Stimulated activated CD8-positive, alpha-beta memory T cell treated with anti-CD3 and anti-CD28 coated beads, Interleukin-7, amount 100 ng/mL, for 1 hour (primary cell): ENCODE measurements at places on chromosomes 5 and 9.

GRCh38 chr9:106019039-106019680 lies 324.8 kb downstream of the TMEM38B start:
- no peak for DNase-seq

GRCh38 chr5:437281-437771 lies 5.7 kb upstream of the EXOC3 start:
- DNase-seq: no peak

DNA sequence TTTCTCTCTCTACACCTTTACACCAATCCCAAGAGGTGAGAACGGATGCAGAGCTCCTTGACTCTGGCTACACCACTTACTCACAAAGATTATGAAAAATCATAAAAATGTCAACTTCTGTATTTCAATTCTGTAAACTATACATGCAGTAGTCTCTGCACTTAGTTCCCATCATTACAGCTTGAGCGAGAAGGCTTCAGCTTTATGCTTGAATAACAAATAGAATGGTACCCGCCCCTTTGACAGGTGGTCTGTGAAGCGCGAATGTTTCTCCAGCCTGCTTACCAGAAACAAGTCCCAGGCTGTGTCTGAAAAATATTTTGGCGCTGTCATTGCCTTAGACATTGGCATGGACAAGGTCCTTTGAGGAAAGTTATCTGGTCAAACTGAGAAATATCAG lies 562.4 kb upstream of the CLINT1 start:
- no peak for DNase-seq

DNA sequence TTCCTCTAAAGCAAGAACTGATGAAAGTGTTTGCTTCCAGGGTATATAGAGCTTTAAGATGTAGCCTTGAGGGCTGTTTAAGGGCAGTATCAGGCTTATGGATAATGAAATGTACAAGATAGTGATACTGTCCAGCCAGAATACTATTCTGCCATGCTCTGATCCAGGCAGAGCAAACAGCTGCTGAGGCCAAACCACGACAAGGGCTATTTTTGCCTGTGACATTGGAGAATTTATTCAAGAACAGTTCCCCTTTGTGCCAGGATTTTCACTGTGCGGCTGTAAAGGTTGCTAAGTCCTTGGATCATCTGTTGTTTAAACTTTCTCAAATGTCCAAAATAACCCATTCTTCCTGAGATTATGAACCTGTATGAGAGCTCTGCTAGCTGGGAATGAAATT lies 70.4 kb downstream of the OTP start:
- DNase-seq: no peak

DNA sequence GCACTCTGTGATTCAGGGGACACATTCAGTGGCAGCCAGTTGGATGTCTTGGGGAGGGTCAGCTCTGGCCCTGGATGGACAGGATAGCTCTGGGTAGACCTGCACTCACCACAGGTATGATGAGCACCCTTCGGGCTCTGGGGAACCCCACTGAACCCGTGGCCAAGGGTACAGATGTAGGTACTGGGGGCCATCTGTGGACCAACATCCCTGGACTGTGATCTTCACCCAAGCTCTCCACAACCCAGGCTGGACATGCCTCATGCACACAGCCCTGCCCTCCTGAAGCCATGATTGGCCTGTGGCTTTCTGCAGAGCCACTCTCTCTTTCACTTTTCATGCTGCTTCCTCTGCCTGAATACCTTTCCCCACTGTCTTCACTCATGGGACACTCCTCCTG lies 15.6 kb upstream of the ACSL6 start:
- no peak for DNase-seq

- DNase-seq: no peak
These were observed 105.5 kb downstream of the SMIM23 start for GRCh38 chr5:171891150-171891549.

DNA sequence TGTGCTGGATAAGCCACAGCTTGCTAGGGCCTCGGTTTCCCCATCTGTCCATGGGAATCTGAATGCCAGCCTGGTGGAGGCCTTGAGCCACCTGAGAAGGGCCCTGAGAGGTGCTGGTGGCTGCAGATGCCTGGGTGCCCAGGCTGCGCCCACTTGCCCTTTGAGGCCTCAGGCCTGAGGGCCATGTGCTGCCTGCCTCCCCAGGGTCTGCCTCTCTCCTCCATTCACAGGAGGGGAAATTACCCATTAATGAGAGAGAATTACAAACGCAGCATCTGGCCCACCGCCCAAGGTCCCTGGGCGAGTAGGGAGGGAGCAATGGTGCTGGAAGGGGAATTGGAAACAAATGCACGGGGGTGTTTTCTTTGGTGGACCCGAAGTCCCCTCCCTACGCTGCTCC lies 59.6 kb downstream of the BARX1 start:
- no peak for DNase-seq

DNA sequence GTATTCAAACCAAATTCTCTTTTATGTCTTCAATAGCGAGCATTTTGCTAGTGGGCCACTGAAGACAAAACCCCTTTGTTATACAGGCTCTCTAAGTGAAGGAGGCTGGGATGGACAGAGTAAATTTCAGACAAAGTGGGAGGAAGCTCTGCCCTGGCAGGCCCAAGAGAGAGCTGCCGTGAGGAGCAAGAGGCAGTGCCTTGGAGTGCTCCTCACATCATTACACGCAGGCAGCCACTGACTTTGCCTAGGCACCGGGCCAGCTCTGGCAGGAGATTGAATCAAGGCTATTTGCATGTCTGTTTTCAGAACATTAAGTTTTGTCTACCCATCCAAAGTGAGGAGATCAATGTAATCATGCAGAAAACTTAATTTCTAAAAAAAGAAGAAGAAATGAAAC lies 167.7 kb downstream of the CCDC192 start:
- no peak for DNase-seq

DNA sequence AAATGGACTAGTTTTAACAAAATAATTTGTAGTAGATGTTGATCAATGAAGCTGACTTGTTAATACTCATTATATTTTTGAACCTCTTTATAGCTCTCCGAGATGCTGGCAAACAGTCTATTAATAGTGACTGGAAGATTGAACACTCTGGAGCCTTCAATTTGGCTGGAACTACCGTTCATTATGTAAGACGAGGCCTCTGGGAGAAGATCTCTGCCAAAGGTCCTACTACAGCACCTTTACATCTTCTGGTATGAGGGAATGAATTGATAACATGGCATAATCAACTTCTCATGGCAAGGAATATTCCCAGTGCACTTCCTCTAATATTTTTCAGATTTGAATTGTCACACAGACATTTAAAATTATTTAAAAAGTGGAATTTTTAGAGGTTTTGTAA lies 68.2 kb upstream of the MINAR2 start:
- DNase-seq: no peak

GRCh38 chr5:151846765-151847164 lies 75.0 kb downstream of the G3BP1 start:
- DNase-seq: no peak

DNA sequence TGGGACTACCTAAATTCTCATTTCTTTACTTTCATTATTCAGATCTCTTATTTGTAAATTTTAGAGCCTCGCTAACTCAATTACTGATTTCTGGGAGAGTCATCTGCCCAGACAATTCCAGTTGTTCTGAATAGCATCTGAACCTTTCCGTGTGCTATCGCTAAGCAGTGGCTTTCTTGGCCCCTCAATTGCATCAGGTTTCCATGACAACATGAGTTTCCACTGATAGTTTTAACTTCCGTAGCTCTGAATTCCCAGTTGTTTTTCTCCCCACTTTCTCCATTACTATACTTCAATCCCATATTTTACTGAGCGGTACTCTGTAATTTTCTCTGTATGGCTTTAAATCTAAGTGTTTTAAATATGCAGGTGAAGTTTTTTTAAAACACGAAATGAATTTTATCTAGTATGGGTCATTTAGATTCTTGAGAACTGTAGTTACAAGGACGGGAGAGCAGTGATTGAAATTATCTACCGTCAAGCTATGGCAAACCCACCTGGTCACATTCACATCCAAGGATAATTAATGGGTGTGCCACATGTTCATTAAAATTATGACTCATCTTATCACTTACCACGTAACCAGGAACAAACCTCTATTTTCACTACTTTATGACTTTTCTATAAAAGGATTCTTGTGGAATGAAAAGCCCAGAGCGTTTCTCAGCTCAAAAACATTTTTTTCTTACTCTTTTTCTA lies 223.5 kb upstream of the PCSK5 start:
- no peak for DNase-seq

DNA sequence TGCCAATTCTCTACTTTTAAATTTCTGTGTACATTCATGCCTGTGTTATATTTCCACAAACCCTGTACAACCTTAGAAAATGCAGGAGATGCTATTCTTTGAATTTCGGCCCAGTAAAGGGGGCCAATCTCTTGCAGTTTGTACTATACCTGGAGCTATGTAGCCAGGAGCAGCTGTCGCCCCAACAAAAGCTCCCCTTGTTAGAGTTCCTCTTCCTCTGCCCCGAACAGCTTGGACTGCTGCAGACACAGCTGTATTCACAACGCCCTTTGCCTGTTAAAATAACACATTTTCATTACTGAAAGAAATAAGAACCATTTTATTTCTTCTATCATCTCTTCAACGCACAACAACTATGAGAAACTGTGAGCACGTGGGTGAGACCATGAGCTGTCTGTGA lies 99.2 kb downstream of the GPR21 start:
- DNase-seq: no peak

- DNase-seq: no peak
These were observed 689 bp downstream of the AK3 start for GRCh38 chr9:4740388-4740637.

DNA sequence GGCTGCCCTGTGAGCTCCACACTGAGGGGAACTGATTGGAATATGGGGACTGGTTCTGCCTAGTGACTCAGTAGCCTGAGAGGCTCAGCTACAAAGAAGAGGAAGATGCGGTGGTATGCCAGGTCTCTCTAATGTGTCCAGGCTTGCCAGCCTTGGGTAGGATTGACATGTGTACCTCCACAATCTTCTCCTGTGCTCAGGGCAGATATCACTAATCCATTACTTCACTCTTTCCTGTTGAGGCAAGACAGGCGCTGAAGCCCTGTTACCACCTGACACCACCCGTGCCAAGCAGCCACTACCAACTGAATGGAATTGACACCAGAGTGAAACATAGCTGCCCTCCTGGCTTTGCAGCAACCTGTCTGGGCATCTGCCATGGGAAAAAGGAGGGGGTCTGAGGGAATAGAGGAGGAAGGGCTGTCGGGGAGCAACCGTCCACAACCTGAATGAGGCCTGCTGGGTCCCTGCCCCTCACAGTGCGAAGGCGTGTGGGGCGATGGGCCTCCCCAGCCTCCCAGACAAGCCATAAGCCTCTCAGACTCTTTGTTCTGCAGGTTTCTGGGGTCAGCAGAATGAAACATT lies 114.7 kb upstream of the CXCL14 start:
- no peak for DNase-seq

DNA sequence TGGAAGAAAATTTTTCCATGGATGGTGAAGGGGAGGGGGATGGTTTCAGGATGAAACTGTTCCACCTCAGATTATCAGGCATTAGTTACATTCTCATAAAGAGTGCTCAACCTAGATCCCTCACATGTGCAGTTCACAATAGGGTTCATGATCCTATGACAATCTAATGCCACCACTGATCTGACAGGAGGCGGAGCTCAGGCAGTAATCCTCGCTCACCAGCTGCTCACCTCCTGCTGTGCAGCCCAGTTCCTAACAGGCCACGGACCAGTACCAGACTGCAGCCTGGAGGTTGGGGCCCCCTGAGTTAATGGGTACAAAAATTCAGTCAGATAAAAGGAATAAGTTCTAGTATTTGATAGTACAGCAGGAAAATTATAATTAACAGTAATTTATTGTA lies 337.2 kb downstream of the NPR3 start:
- no peak for DNase-seq

DNA sequence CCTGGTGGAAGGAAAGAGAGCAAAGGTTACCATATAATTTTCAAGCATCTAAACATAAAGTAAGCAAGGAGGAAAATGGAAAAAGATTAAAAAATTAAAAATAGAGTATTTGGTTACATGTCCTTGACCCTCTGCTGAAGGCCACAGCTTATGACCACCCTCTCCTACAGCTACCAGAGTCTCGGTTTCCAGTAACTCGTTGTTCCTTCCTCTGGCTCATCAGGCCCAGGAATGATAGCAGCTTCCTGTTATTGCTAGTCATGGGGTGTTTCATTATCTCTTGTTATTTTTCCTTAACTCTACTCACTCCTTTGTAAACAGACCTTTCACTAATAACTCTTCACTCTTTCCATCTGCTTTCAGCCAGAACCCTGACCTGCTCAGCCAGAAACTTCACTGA lies 102.2 kb downstream of the YTHDC2 start:
- DNase-seq: no peak

DNA sequence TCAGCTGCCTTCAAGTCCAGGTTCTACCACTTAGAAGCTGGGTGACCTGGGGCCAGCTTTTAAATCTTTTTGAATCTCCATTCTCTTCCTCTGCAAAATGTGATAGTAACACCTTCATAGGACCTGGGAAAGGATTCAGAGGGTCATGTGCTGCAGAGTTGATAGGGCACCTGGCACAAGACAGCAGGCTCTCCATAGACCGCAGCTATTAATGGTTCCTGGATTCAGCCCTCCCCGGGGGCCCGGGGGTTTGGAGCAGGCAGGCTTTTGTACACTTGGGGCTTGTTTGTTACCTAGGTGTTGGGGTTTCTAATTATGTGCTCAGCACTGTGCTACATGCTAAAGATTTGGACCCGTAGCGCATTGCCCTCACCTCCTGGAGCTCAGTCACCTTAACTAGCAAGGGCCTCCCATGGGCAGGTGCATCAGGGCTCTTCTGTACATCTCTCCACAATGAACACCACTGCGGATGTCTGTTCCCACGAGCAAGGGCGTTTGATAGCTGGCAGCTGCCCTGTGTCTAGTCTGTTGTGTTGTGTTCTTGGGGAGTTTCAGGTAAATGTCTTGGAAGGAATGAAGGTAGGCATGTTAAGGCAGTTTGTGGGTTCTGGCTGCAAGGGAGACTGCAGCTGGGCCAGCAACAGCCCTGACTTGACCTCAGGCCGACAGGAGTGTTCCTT lies 12.1 kb downstream of the PRRC2B start:
- no peak for DNase-seq

GRCh38 chr5:133606835-133607234 lies 5.5 kb downstream of the FSTL4 start:
- DNase-seq: no peak

- no peak for DNase-seq
These were observed 44.1 kb upstream of the FSD1L start for GRCh38 chr9:105403552-105404248.

GRCh38 chr5:54215233-54215736 lies 95.1 kb downstream of the ARL15 start:
- DNase-seq: no peak

- no peak for DNase-seq
These were observed 27.9 kb downstream of the AGTPBP1 start for GRCh38 chr9:85713897-85714296.

DNA sequence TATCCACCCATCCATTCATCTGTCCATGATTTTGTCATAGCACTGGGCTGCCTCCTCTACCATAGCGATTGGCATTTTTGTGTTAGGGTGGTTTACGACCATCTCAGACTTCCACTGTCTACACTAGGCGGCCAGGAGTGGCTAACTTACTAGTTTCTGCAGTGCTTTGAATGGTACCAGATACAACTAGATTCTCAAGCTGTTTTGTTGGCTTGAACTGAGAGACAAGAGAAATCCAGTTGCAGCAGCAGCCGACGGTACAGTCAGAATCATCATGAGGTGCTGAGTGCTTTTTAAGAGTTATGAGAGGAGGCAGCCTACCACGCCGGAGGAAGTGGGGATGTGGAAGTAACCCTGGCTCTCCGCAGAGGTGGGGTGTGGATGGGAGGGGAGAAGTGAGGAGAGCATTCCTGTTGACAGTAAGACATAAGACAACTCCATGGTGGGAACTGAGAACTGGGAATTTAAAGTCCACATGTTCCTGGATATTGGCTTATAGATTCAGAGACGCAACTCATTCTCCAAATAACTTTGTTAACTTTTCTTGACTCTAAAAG lies 27.9 kb downstream of the COL5A1 start:
- no peak for DNase-seq

- no peak for DNase-seq
These were observed 38.9 kb upstream of the TIFAB start for GRCh38 chr5:135491038-135491551.
